Activated CD4-positive, alpha-beta T cell treated with anti-CD3 and anti-CD28 coated beads for 4 hours (primary cell): ENCODE measurements at places on chromosomes 2 and 18.

DNA sequence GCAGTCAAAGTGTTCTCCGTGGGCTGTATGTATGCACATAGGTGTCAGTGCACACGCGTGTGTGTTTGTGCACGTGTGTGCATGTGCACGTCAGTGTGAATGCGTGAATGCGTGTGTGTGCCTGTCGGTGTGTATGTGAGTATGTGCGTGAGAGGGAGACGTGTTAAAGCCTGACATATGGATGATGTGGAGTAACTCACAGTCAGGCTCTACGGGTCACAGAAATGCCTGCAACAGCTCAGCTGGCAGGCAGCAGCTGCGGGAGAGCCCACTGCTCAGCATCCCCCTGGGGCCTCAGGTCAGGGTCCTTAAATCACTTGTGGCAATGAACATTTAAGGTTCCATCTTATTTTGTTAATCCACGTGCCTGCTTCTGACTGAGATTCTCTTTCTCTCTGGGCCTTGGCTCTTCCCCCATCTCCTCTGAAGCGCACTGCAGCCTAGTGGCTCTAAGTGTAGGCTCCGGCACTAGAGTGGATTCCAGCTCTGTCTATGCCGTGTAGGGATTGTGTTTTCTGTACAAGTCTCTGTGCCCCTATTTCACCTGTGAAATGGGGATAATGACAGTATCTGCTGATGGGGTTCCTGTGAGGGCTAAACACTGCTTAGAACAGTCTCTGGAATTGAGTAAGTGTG lies 63.0 kb downstream of the DYSF start:
- DNase-seq = no peak

GRCh38 chr2:54681416-54681815 lies 42.0 kb upstream of the EML6 start:
- no peak for DNase-seq

DNA sequence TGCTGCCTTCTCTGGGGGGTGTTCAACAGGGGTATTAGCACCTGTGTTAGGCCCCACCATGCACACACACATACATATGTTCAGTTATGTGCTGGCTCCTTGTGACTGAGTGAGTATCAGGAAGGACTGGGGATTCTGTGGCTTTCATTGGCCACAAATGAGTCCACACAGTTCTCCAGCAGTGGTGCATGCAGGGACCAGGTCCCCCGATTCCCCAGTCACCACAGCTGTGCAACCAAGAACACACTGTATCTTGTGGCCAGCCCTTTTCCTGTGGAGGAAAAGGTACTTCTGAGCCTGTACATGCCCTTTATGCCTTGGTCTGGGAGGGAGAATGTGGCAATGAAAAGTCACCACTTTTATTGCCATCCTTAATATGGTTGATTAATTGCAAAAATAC lies 74.9 kb upstream of the KLF7 start:
- DNase-seq = no peak

GRCh38 chr18:9354256-9354655 lies 19.7 kb downstream of the TWSG1 start:
- no peak for DNase-seq

- DNase-seq = peak; percentile 23
Observed at GRCh38 chr18:12657684-12658425, at the start of gene SPIRE1. Gene SPIRE1, minus strand, starts transcription at chr18:12658107. Its CDS starts 241 bp downstream, at chr18:12657866.
